ENCODE measurements at places on chromosomes 4 and X. TPM values are rescaled to one million over a fixed set of nuclear protein-coding genes. Genes with fewer than 3 reads are reported as not detected.

DNA sequence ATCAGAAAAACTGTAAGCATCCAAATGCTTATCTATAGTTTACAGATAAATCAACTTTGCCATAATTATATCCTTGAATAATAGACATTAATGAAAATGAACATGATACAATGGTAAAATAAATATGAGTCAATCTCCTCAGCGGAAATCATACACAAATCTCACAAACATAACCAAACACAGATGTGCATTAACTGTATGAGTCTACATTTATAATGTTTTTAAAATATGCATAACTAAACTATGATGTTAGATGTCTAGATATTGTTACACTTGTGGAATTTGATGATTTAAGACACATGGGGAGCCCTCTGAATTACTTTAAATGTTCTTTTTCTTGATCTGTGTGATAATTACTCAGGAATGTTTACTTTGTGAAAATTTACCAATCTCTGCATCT, 951.2 kb downstream of the TECRL start:
- DNase-seq, result no peak

The SORBS2 gene
- total RNA-seq, result 143 TPM

- no peak for DNase-seq
These were observed 1.9 kb downstream of the IRS4 start for GRCh38 chrX:108734426-108734825.

The LIAS gene
- total RNA-seq, result 4.6 TPM

The SHROOM4 gene
- total RNA-seq, result 22.9 TPM

DNA sequence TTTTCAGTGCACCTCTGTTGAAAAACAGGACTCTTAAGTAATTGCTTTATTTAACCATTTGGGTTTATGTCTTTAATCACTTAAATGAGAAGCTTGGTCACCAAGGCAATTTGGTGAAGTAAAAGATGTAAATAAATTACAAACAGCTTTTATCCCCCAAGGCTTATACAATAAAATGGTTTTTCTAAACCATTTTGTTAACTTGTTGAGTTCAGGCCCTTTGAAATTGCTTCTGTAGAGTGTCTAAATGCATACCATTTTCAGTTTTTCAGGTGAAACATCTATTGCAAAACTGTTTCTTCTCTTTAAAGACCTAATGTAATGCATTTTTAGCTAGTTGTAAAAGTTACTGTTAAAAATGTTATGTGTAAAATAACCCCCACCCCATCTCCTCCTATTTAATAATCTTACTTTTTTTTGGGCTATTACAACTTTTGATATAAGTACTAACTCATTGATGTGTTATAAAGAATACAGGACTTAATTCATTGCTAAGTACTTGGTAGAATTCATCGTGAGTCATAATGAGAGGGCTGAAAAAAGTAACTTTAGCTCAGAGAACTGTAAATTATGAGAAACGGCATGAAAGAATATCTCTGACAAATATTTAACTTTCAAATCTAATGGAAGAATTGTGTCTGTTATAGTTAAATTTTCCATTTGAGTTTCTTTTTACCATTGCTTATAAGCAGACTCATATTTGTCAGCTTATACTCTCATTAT, 4.5 kb downstream of the RAPGEF2 start:
- peak; percentile 32 for DNase-seq

DNA sequence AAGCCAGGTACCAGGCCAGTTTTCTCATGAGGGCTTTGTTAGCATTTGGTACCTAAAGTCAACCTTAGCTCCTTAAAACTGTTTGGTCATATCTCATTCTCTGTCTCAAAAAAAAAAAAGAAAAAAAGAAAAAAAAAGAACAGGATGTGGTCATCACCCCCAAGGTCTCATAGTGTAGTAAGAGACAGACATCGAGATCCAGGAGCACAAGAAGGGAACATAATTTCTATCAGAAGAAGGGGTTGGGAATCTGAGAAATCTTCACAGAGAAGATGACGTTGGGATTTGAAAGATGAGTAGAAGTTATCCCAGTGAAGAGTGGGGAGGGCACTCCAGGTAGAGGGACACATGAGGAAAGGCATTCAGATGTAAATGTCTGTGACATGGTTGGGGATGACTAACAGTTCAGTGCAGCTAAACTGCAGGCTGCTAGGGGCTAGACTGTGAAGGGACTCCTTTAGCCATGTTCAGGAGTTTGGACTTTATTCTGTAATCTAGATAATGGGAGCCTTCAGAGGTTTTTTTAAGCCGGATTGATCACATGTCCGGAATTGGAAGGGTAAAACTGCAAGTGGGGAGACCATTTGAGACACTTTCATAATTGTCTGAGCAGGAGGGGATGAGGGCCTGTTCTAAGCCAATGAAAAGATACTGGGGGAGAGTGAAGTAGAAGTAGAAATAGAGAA, 26.9 kb upstream of the GJB1 start:
- DNase-seq, result no peak

GRCh38 chr4:90415116-90415515, 287.9 kb downstream of the CCSER1 start:
- no peak for DNase-seq

DNA sequence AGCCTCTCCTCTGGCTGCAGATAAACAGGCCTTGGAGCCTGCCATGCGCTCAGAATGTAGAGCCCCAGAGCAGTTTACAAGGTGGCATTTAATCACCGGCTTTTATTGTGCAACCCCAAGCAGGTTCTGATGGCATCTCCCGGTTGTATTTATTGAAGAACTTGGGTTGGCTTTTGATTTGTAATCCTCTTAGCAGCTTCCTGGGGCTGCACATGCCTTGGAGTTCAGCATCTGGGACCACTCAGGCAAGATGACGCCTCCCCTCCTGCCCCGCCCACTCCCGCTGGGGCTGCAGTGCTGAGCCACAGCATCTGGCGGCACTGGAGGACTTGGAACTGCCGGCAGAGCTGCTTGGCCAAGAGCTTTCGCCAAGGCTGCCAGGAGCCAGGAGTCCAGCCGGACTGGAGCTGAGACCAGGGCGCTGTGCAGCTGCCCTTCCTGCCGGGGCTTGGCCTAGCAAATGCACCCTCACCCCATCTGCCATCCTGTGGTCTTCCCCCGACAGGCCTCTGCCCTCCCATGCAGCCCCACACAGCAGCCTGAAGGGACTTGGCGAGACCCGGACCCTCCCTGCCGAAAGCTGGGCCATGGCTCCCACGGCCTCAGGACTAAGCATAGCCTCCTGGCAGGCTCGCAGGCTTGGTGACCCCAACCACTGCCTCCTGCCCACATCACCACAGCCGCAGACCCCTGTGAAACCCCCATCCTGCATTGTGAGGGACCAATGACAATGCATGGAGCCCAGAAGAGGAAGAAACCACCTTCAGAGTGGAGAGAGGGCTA, 5.4 kb downstream of the HTRA3 start:
- DNase-seq, result peak; percentile 25

DNA sequence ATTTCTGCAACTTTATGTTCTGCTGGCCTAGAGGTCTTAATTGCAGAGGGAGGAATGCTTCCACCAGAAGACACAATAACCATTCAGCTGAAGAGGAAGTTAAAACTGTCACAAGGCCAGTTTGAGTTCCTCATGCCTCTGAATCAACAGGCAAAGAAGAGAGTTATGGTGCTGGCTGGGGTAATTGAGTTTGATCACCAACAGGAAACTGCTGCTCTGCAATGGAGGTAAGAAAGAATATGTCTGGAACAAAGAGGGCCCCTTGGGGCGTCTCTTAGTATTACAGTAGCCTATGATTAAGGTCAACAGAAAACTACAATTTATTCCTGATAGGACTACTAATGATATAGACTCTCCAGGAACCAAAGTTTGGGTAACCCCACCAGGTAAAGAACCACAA, 744.0 kb downstream of the FSTL5 start:
- DNase-seq, result no peak
